ENCODE measurements at places on chromosomes 6 and 20.

- DNase-seq: no peak
Observed at GRCh38 chr6:8236956-8237355, 134.6 kb upstream of the EEF1E1 start.

DNA sequence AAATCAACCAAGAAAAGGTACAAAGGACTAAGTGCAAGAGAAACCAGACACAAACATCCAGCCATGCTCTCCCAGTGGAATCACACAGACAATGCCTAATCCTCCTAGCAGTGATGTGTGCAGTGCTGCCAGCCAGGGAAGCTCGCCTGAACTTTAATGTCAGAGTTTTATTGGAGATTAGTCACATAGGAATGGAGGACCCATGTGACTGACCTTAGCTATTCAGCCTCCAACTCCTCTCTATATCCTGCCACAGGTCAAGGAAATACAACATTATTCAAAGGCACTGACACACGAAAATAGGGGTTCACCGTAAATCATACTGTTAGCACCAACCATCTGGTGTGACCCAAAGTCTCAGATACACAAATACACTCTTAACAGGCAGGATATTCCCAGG is 684.6 kb downstream of the DOK5 start:
- no peak for DNase-seq

DNA sequence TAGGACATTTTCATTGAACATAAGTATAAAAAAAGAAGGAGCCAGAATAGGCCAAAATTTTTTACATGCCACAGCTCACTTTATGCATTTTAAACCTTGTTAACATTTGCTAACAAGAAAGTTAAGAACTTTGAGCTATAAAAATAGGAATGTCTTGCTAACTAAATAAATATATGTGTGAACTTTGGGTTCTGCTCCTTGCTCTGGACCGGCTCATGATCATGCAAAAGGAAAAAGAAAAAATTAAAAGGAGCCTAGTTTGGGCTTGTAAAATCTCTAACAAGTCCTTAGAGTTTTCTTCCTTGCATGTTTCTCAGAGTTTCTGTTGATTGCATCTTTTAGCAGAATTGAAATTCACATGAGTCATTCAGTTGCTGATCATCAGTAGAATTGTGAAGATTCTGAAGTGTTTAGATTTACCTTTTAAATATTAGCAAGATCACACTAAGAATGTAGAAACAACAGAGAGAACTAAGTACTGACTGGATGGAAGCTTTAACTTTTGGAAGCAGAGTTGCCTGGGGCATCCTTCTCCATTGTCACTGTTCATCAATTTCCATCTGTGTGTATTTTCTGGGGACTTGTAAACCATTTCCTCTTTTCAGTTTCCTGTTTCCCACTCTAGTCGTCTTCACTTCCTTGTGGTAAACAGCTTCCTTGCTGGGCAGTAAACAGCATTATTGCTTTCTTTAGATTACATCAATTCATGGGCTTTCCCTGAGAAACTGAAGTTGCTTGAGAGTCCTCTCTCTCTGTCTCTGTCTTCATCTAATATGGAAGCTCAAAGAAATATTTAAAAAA is 458.4 kb upstream of the BTBD3 start:
- DNase-seq: no peak

DNA sequence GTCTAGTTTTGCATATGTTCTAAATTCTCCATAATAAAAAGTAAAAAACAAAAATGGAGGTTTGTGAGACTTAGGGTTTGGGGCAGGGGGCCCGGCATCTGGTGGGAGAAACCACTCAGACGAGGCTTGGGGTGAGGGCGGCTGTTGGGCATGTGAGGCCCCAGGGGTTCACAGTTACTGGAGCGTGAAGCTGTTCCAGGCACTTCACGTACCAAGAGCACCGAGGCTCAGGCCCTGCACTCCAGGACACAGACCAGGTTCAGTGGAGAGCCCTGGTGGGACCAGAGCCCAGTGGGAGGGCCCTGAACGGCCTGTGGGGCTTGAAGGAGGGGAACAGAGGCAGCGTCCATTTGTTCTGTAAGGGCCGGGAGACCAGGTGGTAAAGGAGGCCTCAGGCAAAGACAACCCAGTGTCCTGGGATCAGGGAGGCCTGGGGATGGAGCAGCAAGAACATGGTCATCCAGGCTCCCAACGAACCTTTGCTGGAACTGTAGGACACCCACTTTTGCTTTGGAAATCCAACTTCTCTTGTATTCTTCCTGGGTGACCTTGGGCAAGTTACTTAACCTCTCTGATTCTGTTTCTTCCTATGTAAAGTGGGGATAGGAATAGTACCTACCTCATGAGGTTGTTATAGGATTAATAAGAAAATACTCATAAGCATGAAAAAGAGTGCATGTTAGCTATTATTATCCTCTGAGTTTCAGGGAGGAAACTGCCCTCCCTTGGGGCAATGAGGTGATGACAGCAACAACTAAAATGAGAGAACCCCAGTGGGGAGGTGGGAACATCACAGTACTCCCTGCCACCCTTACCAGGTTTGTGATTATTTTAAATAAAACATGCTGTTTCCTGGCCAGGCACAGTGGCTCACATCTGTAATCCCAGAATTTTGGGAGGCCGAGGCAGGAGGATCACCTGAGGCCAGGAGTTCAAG is 1.1 kb upstream of the FGD2 start:
- DNase-seq: no peak

DNA sequence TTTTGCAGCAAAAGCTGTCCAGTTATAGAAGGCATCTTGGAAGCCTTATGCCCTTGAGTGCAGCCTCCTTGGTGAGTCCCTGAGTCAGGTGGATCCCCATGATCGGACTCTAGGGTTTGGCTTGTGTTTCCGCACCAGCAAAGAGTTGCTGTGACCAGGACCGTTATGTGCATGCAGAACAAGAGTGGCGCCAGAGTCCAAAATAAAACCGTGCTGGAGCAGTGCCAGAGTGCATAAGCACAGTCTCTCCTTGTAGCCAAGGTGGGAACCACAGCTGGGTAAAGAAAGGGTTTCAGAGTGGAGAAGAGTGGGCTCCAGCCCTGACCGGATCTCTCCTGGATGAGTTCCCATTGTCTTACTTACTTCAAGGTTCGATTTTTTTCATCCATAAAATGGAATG is 58.6 kb downstream of the FOXA2 start:
- DNase-seq: no peak

All from effector memory CD8-positive, alpha-beta T cell (primary cell).